ENCODE measurements at places on chromosomes 7 and 10.

- no peak for DNase-seq
Measured at GRCh38 chr10:16965740-16966447, 148.7 kb upstream of the RSU1 start.

DNA sequence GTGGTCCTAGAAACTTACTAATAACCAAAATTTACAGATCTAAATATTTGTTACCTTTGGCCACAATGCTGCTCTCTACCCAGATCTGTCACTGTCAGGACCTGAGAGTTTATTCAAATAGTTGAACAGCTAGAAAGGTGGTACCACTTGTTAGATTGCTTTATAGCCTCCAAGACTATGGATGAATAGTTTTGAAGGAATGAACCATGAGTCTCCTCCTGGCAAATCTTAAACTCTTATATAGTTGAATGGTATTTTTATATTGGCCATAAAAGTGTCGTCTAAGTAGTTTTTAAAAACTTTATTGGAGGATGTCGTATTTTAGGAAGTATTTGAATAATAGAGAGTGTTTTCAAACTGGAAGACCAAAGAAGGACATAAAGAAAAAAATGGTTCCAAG, 178.7 kb downstream of the AHR start:
- no peak for DNase-seq

DNA sequence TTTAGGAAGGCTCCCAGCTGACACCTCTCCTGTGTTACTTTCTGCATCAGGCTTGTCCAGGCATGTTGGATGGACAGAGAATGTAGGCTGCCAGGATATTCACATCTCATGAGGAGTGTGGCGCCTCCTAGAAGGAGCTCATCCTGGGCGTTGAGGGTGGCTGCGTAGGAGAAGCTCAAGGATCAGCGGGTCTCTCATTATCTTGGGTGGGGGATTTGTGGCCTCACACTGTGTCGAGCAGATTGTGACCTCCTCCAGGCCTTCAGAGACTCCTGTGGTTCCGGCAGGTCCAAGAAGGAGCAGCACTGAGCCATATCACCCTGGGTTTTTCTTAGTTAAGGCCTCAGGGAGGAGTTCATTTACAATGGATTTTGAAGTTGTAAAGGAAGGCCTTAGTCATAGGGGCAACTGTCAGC, 8.7 kb upstream of the COBL start:
- no peak for DNase-seq

- DNase-seq: no peak
Measured at GRCh38 chr7:131803816-131804215, 247.4 kb upstream of the PODXL start.

- DNase-seq: no peak
Measured at GRCh38 chr7:116171094-116171493, 39.2 kb upstream of the TES start.

DNA sequence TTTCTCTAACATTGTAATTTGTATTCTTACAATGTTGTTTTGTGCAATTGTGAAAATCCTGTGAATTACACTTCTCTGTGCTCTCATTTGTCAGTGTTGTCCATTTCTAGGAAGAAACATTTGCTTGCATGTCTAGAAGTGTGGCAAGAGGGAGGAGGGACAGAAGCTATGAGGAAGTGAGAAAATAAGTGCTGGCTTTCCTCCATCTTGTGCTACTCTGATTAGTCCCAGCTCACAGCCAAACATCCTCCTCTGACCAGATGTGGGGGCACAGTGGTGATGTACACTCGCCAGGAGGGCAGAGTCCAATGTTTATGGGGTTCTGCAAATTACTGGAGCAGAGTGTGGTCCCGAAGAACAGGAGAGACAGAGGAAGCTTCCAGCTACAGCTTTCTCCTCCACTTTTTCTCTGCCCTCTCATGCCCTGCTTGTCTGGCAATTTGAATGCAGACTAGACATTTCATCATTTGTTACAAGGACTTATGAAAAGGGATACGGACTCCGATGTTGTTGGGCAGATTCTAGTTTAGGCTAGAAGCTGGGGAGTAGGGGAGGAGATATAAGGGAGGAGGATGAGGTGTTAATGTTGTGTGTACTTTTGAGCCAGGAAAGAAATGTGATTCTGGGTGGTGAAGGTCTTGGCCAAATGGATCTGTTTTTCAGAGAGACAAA, 131.0 kb upstream of the C1GALT1 start:
- DNase-seq: no peak

- no peak for DNase-seq
Measured at GRCh38 chr7:150434240-150434639, 16.2 kb upstream of the GIMAP8 start.

DNA sequence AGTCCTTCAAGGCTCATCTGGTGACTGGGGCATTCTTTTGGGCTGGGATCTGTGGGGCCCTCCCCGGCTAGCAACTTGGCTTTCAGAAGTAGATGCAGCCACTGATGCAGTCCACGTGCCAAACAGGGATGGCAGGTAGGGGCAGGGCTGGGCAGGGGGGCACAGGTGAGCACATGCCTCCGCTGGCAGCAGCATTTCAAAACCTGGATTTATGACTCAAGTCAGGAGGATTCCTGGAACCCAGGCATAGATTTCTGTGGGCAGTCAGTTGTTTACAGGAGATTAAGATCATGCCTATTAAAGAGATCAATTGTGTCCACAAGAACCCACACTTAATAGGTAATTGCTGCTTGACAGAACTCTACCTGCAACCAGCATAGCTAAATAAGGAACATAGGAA, 839 bp upstream of the HABP2 start:
- no peak for DNase-seq

DNA sequence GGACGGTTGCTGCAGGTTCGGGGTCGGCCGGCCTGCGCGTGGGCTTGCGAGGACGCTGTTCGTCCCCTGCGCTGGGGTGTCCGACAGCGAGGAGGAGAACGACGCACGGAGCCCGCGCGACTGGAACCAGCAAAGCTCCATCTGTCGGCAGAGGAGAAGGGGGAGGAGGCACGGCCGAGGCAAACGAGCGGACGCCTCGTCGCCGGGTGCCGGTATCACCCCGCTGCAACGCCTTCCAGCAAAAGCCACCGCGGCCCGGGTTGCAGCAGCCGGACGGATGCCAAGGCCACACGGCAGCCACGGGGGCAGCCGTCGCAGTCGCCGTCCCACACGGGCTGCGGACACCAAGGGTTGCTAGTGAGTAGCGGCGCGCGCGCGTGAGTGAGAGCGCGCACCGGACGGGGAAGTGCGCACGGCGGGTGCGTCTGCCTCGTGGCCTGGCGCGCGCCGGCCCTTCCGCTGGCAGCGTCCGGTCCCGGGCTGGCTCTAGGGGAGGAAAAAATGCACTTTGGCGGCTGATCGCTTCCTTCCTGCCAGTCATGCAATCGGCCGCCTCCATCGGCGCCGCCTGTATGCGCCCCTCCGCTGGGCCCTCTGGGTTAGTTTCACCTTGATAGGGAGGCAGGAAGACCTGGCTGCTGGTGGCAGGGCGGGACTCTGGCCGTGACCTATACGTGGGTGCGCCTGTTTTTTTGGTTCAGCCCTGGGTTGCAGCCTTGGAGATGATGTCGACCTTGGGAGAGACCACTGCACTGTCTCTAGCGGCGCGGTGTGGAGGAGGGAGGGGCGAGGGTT, 434 bp downstream of the STAMBPL1 start:
- DNase-seq: peak; percentile 37

DNA sequence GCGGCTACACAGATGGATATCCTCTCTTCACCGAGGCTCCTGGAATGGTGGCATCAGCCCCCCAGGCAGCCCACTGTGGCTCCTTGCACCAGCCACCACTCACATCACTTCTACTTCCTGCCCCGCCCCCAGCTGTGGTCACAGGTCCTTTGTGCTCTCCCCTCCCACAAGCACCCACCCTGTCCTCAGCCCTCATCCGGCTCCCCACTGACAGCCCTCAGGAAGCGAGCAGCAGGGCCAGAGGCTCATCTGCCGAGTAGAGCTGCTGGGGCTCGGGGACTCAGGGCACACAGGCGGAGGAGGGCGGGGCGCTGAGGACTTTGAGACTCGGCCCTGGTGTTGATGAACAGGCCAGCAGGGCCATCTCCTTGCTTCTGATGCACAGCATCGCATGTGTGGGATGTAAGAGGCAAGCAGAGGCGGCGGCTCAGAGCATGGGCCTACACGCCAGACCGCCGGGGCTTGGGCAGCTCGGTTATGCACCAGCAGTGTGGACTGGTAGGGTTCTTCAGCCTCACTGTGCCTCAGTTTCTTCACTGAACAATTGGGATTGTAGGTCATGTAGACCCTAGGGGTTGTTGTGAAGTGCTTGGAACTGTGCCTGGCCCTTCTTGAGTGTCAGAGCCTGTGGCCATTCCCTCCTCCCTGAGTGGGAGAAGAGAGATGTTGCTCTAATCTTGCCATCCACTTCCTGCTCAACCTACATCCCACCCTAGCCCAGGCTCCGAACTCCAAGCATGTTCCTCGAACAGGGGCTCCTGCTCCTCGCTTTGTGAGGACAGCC, at the start of gene PRF1:
PRF1 (minus strand) TSS at position 77 of the 784 bp plus-strand sequence. CDS start 1,839 bp downstream, outside the sequence.
- peak; percentile 59 for DNase-seq

GRCh38 chr7:151448261-151449252, 8.6 kb upstream of the CRYGN start:
- DNase-seq: peak; percentile 90

- DNase-seq: no peak
Measured at GRCh38 chr7:5681423-5681822, 100.0 kb downstream of the RNF216 start.

DNA sequence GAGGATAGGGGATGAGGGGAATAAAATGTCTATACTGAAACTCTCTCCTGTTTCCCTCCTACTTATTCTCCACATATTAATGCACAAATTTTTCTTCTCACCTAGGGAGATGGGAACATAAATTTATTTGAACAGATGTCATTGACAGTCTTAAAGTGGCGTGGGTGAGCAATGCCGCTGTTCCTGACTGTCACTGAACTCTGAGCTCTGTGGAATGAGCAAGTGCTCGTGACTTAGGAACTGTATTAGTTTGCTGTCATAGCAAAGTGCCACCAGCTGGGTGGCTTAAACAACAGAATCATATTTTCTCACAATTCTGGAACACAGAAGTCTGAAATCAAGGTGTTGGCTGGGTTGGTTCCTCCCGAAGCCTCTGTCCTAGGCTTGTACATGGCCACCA, 29.1 kb downstream of the INPP5F start:
- no peak for DNase-seq

DNA sequence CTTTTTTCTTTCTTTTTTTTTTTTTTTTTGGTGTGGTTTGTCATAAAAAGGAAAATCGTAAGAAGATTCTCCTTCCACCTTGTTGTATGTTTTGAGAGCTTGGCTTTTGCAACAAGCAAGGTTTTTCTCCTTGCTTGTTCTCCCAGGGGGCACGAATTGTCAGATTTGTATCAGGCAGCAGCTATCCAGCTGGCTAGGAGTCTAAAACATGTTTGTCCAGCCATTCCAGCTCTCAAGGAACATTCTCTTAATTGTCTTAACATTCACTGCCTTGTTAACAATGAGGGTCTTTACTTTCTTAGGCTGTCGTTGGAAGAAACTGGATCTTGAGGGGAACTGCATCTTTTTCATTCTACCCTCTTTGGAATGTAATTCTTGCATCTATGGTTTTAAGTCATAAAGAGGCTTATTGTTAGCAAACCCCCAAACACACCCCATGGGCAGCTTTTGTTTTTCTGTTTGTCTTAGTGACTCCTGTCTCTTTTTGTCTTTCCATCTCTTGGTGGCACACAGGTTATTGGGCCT, 14.6 kb downstream of the SHTN1 start:
- no peak for DNase-seq

- no peak for DNase-seq
Measured at GRCh38 chr10:30828680-30829079, 199.1 kb upstream of the LYZL2 start.

DNA sequence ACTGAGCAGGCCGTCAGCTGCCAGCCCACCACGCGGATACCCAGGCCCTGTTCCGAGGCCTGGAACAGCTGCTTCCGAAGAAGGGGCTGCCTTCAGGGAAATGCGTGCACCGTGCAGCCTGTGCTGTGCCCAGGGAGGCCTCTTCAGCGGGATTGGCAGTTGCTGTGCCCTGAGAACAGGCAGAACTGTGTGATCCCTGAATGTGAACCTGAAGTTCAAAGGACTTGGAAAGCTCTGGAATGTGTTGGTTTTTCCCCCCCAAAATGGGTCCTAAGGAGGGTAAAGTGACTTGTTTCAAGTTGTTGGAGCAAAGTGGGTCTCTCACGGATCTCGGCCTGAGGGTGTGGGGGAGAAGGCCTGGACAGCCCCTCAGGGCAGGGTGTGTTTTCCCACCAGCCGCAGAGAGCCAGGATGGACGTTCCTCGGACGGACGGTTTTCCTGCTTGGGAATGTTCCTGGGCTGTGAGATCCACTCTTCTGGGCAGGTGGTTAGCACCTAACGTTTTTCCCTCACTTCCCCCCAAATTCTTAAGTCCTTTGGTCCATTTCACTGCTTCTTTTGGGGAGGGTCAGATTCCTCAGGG, 2.1 kb downstream of the SPRN start:
- DNase-seq: no peak

GRCh38 chr7:37180828-37181549, 267.7 kb downstream of the ELMO1 start:
- no peak for DNase-seq

DNA sequence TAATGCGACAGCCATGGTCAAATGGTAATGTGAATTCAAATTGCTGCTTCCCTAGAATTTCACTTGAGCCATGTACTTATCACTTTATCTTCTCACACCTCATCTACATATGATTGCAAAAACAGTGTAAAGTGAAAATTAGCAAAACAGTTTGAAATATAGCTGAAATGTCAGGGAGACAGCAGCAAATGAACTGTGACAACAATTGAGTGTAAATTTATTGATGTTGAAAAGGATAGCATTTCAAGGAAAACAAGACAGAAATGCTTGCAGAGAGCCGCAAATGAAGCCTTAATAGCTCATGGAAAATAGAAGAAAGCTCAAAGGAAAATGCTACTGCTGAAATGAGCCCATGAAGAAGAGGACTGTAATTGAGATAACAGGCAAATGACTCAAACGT, 516.2 kb upstream of the POT1 start:
- DNase-seq: no peak

DNA sequence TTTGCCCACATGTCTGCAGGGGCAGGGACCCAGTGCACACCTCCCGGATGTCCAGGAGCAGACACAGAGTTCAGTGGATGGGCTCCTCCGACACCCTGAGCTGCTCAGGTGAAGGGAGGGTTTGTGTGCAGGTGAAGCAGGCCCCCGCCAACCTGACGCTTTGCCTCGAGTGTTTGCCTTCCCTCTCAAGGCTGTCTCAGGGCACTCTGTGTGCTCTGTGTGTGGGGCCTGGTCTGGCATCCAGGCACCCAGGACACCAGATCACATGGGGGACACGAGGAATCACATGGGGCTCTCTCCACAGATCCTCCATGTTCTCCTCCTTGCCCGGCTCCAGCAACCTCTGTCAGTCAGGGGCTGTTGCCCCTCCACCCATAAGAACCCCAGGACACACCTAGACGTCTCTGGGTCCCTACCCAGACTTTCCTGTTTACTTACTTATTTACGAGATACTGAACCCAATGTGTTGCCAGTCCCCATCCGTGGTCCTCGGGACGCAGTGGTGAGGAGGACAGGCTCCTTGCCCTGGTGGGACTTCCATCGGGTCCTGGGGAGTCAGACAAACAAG, 99.5 kb downstream of the HTR5A start:
- no peak for DNase-seq

DNA sequence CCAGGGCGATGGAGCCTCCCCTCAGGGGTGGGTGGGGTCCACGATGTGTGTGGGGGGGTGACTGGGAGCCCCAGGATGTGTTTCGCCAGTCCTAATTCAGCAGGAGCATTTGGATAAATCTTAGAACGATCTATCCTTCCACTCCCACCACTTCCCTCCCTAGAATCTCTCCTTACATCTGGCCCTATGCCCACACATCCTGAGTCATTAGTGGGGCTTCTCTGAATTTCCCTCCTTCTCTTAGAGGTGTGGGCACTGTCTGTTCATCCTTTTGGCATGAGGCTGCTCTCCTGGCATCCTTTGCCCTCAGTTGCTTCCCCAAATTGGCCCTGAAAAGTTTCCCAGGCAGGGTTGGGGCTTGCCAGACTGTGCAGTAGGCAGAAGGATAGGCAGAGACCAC, 1.6 kb downstream of the GHRHR start:
- no peak for DNase-seq
